ENCODE measurements at places on chromosomes 1 and 21. TPM values are rescaled to one million over a fixed set of nuclear protein-coding genes. Genes with fewer than 3 reads are reported as not detected.

Gene RCSD1
- total RNA-seq, result 41.7 TPM

Gene INKA2
- 33.2 TPM for total RNA-seq

Gene RIPPLY3
- not detected for total RNA-seq

DNA sequence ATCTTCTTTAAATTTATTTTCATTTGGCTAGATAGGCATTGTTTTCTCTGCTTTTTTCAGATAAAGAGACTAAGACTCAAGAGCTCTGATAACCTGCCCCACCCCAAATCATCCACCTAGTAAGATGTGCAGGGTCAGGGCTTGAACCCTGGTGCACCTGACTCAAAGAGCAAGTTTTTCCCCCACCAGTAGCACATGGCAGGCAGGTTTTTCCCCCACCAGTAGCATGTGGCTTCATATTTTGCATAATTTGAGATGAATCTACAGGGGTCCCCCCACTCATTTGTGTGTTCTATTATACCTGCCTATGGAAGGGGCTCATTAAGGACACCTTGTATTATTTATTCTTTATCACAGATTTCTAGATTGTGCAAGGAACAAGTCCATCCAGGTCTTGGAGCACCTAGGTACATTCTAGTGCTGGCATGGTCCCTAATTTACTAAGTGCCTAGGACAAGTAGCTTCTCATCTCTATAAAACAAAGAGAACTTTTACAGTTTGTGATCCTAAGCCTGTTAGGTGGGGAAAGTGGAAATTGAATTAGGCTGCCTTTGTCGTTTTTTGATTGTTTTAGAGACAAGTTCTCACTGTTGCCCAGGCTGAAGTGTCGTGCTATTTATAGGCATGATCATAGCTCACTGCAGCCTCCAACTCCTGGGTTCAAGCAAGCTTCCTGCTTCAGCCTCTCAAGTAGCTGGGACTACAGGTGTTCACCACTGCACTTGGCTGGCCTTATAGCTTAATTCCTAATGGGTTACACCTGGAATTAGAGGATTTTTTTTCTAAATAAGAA, 13.2 kb upstream of the CTSE start:
- no peak for DNase-seq
- H3K27me3 ChIP-seq, result no peaks in the 10 kb centered on the region
- H3K4me1 ChIP-seq, result peaks cover 20% of the 10 kb centered on the region

Gene SYT14
- not detected for total RNA-seq

- no peaks in the 10 kb centered on the region for H3K27me3 ChIP-seq
- no peak for DNase-seq
- peaks cover 11% of the 10 kb centered on the region for H3K36me3 ChIP-seq
- H3K27ac ChIP-seq, result no peak overlapping the region
- no peaks in the 10 kb centered on the region for H3K4me1 ChIP-seq
Measured at GRCh38 chr1:99731384-99731783, 35.1 kb downstream of the FRRS1 start.

- no peaks in the 10 kb centered on the region for H3K4me1 ChIP-seq
- no peaks in the 10 kb centered on the region for H3K27me3 ChIP-seq
Measured at GRCh38 chr1:234556245-234556943, 53.6 kb downstream of the IRF2BP2 start.

Gene DEGS1
- total RNA-seq, result 62.7 TPM

Gene SPRR2A
- total RNA-seq, result not detected

DNA sequence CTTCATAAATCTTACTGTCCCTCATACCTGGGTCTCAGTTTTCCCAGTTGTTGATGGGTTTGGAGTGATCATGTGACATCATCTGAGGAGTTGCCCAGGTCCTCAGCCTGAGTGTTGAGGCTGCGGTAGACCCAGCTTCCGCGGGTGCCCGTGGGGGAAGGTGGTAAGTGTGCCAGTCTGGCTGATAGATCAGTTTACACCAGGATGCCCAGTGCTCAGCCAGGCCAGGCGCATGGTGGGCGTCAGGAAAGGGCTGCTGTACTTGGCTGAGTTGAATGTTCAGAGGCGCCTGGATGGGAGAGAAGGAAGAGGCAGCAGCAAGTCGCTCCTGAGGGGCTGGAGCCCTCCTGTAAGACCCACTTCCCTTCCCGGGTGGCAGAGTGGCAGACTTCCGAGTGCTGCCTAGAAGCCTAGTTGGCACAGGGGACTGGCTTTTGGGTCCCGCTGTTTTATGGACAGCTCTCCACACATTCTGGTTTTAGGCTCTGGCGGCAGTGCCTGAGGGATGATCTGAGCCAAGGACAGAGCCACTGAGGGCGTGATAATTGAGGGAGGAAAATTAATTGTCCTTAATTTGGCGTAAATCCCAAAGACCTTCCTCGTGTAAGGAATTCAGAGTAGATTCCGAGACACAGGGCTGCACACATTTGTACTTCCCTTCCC, 35.8 kb downstream of the PTPRF start:
- no peaks in the 10 kb centered on the region for H3K36me3 ChIP-seq
- no peak overlapping the region for H3K27ac ChIP-seq
- H3K4me3 ChIP-seq, result peak overlapping the region; percentile 65

All from heart left ventricle (tissue), 16 donors.